ENCODE measurements at places on chromosomes 13 and 19. TPM values are rescaled to one million over a fixed set of nuclear protein-coding genes. Genes with fewer than 3 reads are reported as not detected.

- DNase-seq: no peak
These were observed 118.9 kb upstream of the KL start for GRCh38 chr13:32897296-32897695.

The EPS8L1 gene
- not detected for total RNA-seq

The NTN5 gene
- 1.2 TPM for total RNA-seq

The SIGLECL1 gene
- total RNA-seq: not detected

DNA sequence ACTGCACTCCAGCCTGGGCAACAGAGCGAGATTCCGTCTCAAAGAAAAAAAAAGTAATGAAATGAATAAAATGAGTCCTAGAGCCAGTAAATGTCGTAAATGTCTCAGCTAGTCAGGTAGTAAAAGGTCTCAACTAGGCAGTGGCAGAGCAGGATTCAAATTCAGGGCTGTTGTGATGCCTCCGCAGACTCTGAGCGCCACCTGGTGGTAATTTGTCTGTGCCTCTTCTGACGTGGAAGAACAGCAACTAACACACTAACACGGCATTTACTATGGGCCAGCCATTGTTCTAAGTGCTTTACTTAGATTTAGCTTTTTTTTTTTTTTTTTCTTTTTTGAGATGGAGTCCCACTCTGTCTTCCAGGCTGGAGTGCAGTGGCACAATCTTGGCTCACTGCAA, 30.2 kb downstream of the CYP2F1 start:
- peak; percentile 88 for DNase-seq

GRCh38 chr13:86283031-86283430, 483.8 kb upstream of the SLITRK6 start:
- no peak for DNase-seq

The MAMSTR gene
- total RNA-seq: 0.83 TPM

DNA sequence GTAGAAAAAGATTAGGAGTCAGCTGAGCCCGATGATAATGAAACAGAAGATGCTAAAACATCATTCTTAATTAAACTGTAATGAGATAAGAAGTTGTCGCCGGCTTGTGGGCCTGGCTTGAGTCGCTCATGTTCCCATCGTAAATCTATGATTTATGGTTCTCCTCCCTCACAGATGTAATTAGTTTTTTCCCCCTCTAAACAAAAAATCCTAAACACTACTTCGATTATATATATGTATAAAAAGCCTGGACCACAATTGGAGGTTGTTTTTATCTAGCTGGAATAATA, 151.3 kb downstream of the PTPRS start:
- DNase-seq: no peak

- DNase-seq: peak; percentile 82
These were observed 9.2 kb upstream of the ZNF358 start for GRCh38 chr19:7506385-7507328.

- peak; percentile 63 for DNase-seq
These were observed 101.9 kb downstream of the GADD45B start for GRCh38 chr19:2577722-2578335.

DNA sequence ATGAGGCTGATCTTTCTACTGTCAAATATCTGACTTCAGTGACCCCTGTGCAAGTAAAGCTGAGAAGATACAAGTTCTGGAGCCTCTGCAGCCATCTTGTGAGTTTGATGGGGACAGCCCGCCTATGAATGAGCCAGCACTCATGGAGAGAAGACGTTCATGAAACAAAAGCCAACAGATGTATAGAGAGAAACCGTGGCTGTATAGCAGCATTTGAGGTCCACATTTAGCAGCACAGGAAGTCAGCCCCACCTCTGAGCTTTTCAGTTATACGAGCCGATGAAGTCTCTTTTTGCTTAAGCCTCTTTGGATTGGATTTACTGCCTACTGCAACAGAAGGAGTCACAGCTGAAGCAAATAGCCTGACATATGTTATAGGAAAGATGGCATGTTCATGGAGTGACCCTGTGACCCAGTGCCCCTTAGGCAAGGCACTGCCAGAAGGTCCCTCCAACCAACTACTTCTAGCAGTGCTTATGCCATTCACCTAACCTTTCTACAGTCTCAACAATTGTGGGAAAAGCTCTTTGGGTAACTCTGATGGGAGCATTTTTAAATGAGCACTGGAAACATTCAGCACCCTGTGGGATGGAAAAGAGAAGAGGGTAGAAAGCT, 3.5 kb upstream of the DLEU7 start:
- DNase-seq: no peak

All from sigmoid colon (tissue), 7 donors.